ENCODE measurements at places on chromosomes 12 and 14.

DNA sequence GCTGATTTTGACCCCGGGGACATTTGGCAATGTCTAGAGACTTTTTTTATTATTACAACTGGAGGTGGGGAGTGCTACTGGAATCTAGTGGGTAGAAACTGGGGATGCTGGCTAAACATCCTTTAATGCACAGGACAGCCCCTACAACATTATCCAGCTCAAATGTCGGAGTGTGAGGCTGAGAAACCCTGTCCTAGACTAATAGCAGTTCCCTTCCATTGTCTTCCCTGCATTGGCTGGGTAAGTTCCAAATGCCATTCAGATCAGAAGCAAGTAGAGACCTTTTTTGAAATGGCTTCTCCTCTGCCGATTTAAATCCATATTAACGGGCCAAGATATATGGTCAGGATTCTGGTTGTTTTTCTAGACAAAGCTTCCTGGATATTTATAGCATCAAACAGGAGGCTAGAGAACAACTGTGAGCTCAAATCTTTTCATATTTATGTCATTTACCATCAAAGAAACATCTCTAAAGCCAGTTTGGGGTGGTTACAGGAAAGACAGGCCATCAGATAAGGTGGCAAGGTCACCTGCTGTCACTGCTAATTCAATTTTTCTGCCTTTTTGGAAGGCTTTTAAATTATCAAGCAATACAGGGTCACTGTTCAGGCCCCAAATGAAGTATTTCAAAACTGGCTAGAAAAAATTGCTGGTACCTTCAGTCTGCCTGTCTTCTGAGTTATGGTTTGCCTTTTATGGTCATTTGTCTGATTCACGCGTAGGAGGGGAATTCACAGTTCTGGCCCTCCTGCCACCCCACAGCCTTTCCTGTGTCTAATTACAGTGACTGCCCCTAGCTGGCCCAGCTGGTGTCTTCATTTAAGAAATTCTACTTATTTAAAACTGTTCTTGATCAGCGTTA is 20.1 kb upstream of the AKAP5 start:
- DNase-seq = peak; percentile 73

DNA sequence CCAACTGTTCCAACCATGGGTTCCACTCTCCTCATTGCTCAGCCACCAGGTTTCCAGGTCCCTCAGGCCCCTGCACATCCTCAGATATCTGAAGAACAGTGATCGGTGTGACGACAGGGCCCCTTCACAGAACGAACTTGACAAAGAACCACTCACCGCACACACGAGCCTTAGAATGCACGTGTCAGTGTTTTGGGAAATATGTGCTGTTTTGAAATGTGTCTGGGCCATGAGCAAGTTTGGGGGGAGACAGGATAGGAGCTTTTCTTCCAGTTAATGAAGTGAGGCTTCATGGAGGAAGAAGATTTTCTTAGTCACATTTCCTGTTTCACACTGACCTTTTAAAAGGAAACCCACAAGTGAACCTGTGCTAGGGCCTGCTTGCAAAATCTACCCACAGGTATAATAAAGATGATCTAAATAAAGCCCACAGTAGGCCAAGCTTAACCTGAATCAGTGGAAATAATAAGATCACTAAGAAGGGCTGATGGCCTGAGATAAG is 58.6 kb downstream of the ZFP36L1 start:
- DNase-seq = peak; percentile 77

- DNase-seq = no peak
These were observed 451.3 kb downstream of the GLT1D1 start for GRCh38 chr12:129304529-129304928.

GRCh38 chr12:23948291-23948690 is 1.2 kb downstream of the SOX5 start:
- no peak for DNase-seq

DNA sequence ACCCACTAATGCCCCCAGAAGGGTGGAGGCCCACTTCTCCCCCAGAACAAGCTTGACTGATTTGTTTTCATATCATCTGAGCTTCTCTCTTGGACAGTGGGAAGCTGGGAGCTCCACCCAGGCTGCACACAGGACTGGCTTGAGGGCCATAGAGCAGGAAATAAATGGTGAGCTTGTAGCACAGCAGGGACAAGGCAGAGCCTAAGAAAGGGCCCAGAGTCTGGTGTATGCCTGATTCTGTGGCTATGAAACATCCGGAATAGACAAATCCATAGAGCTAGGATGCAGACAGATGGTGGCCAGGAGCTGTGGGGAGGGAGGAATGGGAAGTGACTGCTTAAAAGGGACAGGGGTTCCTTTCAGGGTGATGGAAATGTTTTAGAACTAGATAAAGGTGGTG is 79.0 kb downstream of the ARL6IP4 start:
- no peak for DNase-seq
